ENCODE measurements at places on chromosomes 13 and 19.
A peak's percentile ranks its signal among the peaks of the same experiment; 100 is the strongest.

DNA sequence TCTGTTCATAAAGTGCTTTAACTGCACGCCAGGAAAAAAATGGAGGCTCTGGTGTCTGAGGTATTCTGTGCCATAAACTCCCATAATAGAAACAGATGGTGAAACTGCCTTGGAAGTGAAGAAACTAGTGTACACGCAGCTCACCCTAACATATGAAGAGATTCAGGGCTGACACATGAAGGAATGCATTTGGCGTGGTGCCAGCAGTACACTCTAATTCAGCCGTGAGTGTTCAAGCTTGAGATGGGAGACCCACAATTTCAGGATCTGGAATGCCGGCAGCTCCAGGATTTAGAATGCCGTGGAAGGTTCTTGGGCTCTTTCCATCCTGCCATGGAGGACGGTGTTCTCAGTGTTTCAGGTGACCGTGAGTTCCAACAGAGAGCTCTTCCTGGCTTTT is 478.4 kb downstream of the TSHZ3 start:
- DNase-seq: no peak

GRCh38 chr19:7665076-7665475 is 3.8 kb upstream of the RETN start:
- DNase-seq: no peak

DNA sequence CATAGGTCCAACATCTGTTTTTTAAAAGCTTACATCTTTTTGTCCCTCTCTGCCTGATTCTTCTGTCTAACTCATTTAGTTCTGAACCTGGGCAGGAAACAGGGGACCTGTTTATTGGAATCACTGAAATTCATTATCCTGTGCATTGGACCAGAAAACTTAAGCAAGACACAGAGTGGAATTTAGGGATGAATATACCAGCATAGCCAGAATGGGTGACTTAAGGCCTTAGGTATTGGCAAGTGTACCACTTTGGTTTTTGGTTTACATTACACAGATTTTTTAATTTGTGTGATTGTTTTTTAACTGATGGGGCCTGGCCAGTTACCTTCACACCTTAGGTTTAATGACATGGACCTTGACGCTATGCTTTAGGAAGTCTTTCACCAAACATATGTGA is 232.5 kb downstream of the GPC5 start:
- no peak for DNase-seq

GRCh38 chr13:32883474-32883873 is 132.7 kb upstream of the KL start:
- DNase-seq: no peak

DNA sequence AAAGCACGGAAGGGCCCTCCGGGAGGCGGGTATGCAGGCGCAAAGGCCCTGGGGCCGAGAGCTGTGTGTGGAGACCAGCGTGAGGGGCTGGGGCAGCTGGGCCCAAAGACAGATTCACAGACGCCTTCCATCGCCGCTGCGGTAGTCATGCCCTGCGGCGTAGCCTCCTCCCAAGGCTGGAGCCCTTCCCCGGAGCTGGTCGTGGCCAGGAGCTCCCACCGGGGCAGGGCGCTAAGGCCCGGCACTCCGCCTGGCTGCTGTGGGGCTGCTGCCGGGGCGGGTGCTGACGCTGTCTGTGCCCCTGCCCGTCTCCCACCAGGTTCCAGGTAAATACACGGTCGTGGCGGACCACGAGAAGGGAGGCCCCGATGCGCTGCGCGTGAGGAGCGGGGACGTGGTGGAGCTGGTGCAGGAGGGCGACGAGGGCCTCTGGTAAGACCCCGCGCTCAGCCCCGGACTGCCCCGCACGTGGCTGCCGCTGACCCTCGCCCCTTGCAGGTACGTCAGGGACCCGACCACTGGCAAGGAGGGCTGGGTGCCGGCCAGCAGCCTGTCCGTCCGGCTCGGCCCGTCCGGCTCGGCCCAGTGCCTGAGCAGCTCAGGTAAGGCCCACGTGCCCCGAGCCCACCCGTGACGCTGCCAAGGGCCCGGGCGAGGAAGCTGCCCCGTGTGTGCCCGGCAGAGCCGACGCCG is 9.4 kb upstream of the F7 start:
- DNase-seq: no peak

GRCh38 chr19:16180611-16181010 is 4.6 kb upstream of the FAM32A start:
- no peak for DNase-seq

DNA sequence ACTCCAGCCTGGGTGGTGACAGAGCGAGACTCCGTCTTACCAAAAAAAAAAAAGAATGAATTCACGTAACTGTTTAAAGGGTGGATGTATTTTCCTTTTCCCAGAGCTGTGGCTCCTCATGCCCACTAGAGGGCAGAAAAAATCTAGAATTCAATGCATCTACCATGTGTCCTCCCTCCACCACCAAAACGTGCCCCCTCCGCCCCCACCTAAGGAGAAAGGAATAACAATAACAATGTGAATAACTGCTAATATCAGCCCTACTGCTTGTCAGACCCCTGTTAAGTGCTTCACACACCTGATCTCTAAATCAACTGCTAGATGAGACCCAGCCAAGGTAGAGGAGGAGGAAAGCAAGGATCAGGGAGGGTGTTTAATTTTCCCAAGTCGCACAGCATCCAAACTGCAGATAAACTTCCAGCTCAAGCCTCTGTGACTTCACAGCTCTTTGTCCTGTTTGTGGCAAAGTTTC is 20.2 kb upstream of the PNMA8B start:
- no peak for DNase-seq

- DNase-seq: no peak
Observed at GRCh38 chr13:79191501-79191900, 214.6 kb downstream of the RBM26 start.

DNA sequence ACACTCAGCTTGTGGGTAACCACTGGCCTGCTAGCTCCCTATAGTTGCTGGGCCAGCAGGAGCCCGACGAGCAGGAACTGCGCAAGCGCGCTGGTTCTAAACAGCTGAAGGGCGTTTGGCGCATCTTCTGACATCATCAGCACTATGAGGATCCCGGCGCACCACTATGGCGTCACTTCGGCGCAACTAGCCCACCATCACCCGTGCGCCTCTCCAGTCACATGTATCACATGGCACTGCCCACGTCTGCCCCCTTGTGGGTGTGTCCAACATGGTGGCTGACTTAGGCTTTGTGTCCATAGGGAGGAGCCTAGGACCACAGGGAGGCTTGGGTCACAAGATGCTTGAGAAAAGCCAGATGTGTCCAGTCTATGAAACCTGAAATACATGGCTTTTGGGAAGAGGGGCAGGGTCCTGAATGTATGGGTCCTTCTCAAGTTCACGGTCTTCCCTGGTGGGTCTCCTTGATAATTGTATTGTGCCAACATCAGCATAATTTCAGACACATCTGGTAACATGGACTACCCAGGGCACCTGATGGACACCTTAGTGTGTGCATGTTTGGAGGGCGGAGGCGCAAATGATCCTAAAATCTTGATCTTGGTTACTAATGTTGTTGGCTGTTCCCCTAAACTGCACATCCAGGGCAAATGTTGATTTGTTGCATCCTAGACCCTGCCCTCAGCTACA is 18.0 kb downstream of the KLK4 start:
- no peak for DNase-seq

- no peak for DNase-seq
Observed at GRCh38 chr19:12938779-12939601, 581 bp downstream of the CALR start.

DNA sequence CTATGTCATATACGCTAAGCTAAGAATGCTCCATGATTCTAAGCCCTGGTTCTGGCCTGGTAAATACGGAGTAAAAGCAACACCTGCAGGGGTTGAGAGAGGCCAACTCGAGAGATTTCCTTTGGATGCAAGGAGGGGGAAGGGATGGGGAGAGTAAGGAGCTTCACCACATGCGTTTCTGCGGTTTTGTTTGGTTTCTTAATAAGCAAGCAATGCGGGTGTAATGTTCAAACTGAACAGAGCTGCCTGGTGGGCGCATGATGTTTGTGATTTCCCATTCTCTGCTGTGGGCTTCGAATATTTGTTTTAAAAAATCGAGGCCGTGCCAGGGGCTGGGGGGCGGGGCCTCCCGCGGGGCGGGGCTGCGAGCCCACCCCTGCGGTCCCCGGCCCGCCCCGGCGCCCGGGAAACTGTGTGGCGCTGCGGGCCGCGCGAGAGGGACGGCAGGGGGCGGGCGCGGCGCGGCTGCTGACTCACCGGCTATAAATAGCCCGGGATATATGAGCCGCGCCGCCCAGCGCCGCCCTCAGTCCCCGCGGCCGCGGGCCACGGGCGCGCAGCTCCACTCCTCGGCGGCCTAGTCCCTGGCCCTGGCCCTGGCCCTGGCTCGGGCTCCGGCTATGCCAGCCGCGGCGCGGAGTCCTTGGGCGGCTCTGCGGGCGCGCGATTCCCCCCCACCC is 5.1 kb downstream of the BBC3 start:
- peak; percentile 78 for DNase-seq

- no peak for DNase-seq
Observed at GRCh38 chr13:34031610-34032009, 213.7 kb downstream of the RFC3 start.

- DNase-seq: no peak
Observed at GRCh38 chr13:46947425-46948191, 50.8 kb upstream of the HTR2A start.

DNA sequence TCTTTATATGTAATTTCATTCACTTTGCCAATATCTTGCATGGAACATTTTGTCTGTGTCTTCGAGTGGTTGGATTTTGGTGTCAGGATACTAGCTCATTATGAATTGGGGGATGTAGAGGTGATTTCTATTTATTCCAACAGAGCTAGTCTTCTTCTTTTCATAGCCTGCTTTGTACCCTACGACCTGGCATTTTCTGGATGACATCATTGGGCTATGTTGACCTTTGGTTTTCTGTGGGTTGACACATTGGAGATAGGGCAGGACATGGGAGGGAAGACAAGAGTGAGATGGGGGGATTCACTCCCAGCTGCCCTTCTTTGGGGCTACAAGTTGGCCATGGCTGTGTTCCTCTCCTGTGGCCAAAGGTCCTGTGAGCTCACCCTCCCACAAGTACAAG is 38.0 kb downstream of the WTIP start:
- no peak for DNase-seq

DNA sequence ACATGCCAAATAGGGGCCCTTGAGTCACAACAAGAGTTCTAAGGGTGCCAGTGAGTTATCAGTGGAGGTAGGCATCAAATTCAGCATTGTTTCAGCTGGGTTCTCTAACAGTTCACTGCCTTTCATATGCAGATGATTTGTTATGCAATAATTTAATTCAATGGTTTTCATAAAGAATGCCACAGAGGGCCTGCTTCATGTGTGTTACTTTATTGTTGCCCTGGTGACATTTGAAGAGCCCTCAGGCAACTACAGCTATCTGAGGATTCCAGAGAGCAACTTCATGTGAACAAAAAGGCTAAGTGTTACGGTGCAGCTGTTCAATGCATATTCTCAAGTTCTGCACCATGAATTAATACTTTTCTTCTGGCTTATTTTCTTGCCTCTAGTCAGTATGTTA is 43.1 kb upstream of the STARD13 start:
- DNase-seq: no peak

- DNase-seq: no peak
Observed at GRCh38 chr13:59776924-59777690, 386.6 kb downstream of the DIAPH3 start.

DNA sequence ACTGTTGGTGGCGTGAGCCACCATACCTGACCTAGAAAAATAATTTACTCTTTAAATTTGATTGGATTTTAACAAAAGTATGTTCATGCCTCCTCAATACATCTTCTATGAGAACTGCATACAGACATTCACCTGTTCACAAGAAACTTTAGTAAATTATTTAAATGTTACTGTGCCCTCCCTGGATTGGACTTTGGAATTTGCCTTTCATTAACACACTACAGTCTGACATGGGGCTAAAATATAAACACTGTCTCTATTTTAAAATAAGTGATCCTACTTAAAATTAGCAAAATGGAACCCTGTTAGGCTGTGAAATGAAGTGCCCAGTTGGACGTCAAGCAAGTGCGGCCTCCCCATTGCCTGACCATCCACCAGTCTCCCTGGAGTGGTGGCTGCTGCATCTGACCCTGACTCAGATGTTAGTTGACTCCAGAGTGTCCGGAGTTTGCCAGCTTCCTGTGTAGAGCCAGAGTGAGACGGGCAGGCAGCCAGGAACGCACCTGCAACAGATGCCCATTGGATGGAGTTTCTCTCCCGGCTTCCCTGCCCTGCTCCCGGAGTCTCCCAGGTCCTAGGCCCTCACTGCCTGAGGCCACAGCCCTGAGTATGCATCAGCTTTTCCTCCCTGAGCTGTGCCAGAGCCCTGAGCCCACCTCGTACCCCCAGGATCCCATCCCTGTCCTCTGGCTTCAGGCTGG is 45.9 kb upstream of the ATP11A start:
- DNase-seq: no peak

DNA sequence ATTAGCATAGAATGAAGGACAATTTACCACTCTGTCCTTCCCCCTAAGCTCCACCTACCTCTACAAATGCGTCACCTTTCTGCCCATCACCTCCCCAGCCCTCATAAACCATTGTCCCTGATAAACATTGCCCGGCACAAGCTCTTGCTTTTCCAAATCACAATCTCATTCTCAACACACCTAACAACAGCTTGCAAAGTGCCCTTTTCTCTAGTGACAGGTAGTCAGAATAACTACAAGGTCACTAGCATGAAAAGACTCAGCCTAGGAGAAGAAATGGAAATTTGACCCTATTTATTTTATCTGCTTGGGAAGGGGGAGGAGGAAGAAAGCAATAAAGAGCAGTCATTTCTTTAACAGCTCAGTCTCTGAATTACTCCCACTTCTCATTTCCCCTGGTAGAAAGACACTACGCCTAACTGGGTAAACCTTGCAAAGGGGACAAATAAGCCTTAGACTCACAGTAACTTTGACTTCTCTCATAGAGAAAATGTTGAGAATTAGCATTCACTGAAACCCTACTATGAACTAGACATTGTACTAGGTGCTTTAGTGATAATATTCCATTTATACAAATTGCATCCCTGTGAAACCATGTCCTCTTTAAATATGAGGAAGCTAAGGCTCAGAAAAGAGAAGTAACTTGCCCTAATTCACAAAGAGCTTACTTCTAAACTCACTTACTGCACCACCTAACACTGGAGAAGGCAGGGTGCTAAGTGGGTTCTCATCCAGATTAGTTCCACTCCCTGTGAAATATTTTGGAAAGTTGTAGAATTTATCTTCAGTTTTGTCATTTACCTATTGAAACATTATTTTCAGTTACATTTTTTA is 116.2 kb upstream of the FNDC3A start:
- DNase-seq: no peak

- no peak for DNase-seq
Observed at GRCh38 chr19:8041531-8041931, 11.0 kb upstream of the CCL25 start.

DNA sequence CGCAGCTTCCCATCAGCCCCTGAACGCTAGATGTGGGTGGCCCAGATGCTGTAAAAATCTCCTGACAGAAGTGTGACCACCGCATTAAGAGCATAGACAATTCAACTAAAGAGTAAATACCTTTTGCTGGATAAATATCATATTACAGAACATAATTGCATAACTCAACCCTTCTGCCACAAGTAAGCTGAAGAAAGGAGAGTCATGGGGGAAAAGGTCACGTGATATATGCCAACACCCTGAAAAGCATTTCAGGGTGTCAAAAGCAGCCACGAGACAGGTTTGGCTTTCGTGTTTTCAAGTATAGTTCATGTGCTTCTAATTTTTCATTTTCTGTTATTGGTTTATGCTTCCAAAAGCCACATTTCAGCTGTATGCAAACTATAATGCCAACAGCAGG is 71.3 kb downstream of the LHFPL6 start:
- DNase-seq: no peak
